Stimulated activated CD4-positive, alpha-beta T cell treated with anti-CD3 and anti-CD28 coated beads, Interleukin-1b, Interleukin-23, amount 100 ng/mL, for 24 hours (primary cell): ENCODE measurements at places on chromosomes 5 and 9.

- DNase-seq: no peak
Observed at GRCh38 chr5:5678909-5679308, 256.4 kb downstream of the ICE1 start.

DNA sequence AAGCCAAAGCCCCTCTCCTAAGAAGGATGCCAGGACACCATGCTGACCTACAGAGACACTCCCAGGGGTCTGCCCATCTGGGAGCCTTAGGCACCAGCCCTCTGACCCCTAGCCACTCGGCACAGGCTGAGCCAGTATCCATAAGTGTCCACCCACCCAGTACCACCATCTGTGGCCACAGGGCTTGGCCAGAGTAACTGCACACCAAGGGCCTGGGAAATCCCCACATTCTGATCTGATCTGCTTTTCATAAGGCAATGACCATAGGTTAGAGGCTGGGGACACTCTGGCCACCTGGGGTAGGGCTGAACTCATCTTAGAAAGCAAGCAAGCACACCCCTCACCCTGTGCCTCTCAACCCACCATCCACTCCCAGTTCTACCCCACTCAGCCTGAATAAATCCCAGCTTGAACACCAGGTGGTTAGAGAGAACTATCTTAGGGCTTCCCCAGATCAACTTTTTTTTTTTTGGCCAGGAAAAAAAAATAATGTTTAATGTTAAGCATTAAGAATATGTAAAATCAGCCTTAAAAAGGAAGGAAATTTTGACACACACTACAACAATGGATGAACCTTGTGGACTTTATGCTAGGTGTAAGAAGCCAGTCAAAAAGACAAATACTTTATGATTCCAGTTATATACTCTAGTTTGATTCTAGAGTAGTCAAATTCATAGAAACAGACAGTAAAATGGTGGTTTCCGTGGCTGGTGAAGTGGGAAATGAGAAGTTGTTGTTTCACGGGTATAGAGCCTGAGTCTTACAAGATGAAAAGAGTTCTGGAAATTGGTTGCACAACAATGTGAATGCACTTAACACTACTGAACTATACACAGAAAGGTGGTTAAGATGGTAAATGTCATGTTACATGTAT lies 6.2 kb downstream of the GNPDA1 start:
- DNase-seq: no peak

- DNase-seq: no peak
Observed at GRCh38 chr9:9117866-9118265, 1318.3 kb upstream of the DMAC1 start.

- no peak for DNase-seq
Observed at GRCh38 chr9:33147416-33148169, 19.5 kb downstream of the B4GALT1 start.
